ENCODE measurements at places on chromosomes 6 and 20.
A peak's percentile ranks its signal among the peaks of the same experiment; 100 is the strongest.

DNA sequence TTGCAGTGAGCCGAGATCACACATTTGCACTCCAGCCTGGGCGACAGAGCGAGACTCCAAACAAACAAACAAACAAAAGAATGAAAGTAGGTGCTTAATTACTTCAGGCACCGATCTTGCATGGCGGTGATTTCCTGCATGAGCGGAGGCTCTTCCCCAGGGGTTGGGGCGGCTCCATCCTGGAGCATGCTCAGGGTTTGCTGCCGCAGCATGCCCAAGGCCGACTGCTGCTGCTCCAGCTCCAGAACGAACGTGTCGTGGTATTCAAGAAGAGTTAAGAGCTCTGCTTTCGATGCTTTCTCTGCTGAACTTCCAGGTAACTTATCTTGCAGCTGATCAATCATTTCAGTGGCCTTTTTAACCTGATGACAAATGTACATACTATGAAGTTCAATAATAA is 313.8 kb downstream of the SYNE1 start:
- no peak for DNase-seq

GRCh38 chr6:33208091-33208967 is at the start of gene RING1:
TSS of gene RING1 (plus strand) at chr6:33208500. CDS start at chr6:33208823, 323 bp downstream.
- peak; percentile 80 for DNase-seq

DNA sequence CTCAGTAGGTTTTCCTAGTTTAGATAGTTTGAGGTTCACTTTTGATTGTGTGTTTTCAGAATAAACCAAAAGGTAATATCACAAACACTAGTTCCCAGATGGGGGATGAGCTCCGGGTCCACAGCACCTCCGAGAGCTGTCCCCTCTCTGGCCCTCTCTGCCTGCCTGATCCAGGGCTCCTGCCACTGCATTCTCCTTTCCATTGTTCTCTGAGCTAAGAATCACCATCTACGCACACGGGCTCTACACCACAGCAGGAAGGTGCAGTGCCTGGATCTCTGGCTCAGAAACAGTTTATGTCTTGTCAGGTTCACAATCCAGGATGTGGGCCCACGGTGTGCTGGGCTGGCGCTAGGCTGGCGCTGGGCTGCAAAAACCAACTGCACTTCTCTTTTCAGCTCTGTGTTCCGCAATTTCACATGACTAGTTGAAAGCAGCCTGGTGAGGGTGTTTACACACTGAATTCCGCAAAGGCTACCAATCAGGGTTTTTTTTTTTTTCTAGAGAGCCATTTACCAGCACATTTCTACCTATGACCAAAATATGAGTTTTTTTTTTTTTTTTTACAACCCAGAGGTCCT is 167.5 kb downstream of the SOD2 start:
- no peak for DNase-seq

- no peak for DNase-seq
Measured at GRCh38 chr6:293193-294174, 1.2 kb downstream of the DUSP22 start.

GRCh38 chr6:151858294-151858693 is 50.8 kb downstream of the ESR1 start:
- DNase-seq: no peak

DNA sequence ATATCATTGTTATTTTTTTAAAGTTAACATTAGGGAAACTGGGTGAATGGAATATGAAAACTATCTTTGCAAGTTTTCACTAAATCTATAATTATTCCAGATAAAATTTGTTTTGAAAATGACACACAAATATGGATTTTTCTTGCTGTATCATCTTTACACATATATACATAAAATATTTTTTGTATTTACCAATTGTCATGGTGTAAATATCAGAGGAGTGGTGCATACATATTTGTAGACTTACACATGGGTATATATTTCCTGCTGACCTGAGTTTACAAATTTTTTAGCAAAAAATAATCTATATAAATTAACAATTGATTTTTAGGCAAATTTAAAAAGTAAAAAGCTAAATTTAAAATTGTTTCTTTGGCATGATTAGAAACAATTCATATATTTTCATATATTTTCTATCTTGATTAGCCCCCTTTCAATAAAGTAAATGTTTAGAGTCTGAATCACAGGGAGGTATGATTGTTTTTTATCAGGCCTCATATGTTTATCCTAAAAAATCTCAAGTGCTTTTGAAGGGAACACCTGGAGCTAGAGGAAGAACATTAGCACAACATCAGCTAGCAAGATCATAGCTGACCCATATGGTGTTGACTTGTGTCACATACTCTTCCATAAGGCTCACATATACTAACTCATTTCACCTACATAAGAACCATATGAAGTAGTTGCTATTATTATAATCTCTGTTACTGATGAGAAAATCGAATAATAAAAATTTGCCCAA is 671.8 kb upstream of the GJE1 start:
- no peak for DNase-seq

Measured in LoVo (cell line).